ENCODE measurements at places on chromosomes 5 and 9. TPM values are rescaled to one million over a fixed set of nuclear protein-coding genes. Genes with fewer than 3 reads are reported as not detected.

- DNase-seq: no peak
These were observed 96.7 kb downstream of the NRG2 start for GRCh38 chr5:139946440-139946839.

GRCh38 chr5:158384535-158385481 is 525.9 kb upstream of the CLINT1 start:
- no peak for DNase-seq

Gene VCAN
- total RNA-seq: 710 TPM

GRCh38 chr5:95646569-95647431 is at the start of gene RFESD:
RFESD (plus strand) TSS chr5:95646777; CDS start chr5:95652272, 5,495 bp downstream.
- peak; percentile 98 for DNase-seq

Gene SNCAIP
- total RNA-seq: 2.6 TPM

Gene PCDHGA1
- 0.10 TPM for total RNA-seq

GRCh38 chr9:127903557-127904475 is 4.4 kb upstream of the ST6GALNAC6 start:
- DNase-seq: peak; percentile 82

DNA sequence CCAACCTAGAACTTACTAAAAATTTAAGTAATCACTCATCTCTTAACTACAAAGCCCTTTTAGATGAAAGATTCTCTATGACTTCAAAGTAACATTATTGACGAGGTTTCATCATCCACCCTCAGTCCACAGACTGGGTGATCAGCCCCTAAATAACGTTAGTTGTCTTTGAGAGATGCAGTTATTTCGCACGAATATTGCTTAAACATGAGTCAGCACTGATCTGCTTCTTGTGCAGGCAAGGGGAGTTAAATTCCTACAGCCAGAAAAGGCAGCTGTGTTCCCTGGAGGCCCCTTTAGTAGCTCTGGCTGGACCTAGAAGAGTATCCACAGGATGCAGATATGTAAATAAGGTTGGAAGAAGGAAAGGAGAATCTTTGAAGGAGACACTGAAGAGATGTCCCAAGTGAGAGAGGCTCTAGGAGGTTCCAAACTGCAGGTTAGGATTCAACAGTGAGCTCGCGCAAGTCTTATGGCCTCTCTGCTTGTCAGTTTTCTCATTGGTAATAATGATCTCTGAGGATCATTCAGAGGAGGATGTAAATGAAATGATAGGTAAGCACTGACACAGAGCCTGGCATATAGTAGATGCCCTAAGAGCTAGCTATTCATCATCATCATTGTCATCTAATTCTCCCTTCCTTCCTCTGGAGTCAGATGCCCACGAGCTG is 122.2 kb upstream of the MAN2A1 start:
- no peak for DNase-seq

DNA sequence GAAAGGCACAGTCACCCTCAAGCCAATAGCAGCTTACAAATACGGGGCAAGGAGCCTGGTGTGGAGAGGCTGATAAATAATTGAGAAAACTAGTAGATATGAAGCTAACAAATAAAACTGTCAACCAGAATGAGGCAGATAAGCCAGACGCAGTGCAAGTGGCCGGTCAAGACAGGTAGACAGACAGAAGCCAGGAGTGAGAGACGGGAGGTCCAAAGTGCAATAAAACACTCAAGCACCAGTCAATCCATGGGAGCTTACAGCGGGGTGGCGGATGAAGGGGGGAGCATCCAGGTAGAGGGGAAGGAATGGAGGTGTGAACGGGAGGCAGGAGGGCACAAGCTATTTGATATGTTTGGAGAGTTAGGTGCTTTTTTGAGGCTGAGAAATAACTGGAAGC is 193.1 kb downstream of the FOXD4L6 start:
- no peak for DNase-seq

- DNase-seq: no peak
These were observed 477.5 kb upstream of the NMUR2 start for GRCh38 chr5:152882621-152883020.

DNA sequence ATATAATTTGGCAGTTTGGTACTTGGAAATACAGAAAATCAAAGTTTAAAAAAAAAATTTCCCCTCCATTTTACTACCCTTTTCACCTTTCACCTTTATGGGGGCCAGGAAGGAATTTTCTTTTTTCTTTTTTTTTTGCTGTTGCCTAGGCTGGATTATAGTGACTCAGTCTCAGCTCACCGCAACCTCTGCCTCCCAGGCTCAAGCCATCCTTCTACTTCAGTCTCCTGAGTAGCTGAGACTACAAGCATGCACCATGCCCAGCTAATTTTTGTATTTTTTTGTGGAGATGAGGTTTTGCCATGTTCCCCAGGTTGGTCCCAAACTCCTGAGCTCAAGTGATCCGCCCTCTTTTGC is 9.1 kb downstream of the CHMP5 start:
- no peak for DNase-seq

- DNase-seq: no peak
These were observed 188.8 kb downstream of the MEF2C start for GRCh38 chr5:88694023-88694679.

DNA sequence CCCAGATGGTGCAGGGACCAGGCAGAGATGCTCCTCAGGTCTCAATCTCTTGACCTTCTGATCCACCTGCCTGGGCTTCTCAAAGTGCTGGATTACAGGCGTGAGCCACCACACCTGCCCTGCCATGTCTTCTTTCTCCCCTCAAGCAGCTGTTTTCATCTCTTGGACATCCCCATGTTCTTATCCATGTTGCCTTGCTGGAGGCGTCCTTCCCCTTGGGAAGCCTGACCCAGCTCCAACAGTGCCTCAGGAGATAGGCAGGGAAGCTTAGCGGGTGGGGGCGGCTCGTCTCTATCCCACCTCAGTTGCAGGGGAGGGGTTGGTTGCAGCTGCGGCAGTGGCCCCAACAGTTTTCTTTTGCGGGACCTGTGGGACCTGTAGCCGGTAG is 24.7 kb upstream of the SPATA31E1 start:
- no peak for DNase-seq

DNA sequence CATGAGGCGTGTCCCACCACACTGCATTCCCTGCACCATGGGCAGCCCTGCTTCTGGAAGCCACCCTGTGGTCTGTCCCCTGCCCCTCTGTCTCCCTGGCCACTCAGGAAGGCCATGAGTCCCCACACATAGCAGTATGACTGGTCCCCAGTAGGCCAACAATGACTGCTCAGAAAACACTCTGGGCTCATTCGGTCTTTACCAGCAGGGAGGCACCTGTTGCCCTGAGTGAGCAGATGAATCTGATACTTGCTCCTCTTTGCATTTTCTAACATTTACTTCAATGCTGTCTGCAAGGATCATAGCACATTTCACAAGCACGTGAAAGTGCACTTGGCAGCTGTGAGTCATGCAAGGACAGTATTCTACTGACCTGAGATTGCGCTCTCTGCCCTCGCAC is 365.4 kb upstream of the IRX1 start:
- no peak for DNase-seq

- no peak for DNase-seq
These were observed 526.5 kb downstream of the KIF4B start for GRCh38 chr5:155540000-155540595.

DNA sequence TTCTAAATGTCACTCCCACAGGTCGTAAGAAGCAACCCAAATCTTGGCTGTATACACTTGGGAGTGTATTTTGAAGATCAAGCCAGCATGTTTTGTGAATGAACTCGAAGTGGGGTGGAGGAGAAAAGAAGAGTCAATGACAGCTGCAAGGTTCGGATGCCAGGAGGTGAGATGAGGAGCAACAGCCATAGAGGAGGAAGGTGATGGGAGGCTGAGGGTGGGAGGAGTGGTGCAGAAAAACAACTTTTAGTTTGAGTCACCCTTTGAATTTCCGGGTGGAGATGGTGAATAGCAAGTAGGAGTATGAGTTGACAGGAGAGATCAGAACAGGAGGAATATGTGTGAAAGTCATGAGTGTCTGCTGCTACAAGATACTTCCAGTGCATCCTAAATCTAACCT is 153.6 kb downstream of the DIRAS2 start:
- DNase-seq: no peak

DNA sequence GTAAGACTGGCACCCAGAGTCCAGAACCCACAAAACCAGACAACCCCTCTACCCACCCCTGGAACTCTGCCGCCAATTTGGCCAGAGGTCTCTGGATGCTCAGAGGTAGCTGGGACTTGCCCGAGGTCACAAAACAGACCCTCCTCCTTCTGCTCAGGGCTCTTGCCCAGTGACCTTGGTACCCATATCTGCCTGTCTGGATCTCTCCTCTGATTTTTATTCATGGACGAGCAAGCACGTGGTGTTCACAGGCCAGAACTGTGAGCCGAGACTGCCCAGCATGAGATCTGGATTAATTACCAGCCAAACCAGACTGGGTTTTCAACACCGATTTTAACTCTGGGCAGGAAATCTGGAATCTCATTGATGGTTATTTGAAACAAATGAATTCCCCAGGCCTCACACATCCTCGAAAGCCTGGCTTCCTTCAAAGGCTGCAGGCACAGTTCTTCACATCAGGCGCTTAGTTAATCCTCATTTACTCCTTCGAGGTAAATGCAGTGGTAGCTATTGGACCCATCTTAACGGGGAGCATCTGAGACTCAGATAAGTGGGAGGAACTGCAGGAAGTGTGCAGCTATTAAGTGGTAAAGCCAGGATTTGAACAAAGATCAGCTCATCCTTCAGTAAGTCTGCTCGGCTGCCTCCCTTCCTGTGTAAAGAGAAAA is 21.4 kb downstream of the COL27A1 start:
- DNase-seq: peak; percentile 57

GRCh38 chr5:171115519-171115918 is 193.5 kb upstream of the TLX3 start:
- no peak for DNase-seq

DNA sequence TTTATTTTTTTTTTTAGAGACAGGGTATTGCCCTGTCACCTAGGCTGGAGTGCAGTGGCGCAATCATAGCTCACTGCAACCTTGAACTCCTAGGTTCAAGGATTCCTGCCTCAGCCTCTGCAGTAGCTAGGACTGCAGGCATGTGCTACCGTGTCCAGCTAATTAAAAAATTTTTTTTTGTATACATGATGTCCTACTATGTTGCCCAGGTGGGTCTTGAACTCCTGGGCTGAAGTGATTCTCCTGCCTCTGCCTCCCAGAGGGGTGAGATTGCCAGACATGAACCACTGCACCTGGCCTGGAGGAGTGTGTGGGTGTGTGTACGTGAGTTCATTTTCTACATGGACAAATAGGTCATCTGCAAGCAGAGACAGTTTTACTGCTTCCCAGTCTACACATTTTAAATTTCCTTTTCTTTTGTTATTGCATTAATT is 33.8 kb downstream of the JMY start:
- no peak for DNase-seq

Gene PCDHB11
- 2.4 TPM for total RNA-seq

Gene RMRP
- 11,782 TPM for total RNA-seq

Gene MARCOL
- not detected for total RNA-seq

DNA sequence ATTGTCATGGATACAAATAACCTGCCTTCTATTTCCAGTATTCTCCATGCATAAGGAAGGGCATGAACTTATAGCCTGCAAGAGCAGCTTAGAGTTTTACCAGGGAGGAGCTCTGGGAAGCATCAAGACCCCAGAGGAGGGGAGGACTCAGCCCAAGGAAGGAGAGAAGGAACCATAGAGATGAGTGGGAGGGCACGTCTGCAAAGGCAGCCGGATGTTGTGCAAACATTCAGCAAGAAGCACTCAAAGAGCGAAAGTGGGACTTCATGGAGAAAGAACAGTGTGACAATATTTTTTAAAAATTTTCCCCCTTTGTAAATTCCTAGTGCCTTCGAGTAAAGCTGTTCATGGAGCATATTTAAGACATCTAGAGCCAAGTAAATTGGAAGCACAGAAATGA is 270.1 kb upstream of the PTGER4 start:
- DNase-seq: no peak

GRCh38 chr5:31122998-31123951 is 70.2 kb upstream of the CDH6 start:
- DNase-seq: no peak

Gene EDIL3
- 604 TPM for total RNA-seq

- no peak for DNase-seq
These were observed 3.5 kb upstream of the CNTFR start for GRCh38 chr9:34592895-34593601.

DNA sequence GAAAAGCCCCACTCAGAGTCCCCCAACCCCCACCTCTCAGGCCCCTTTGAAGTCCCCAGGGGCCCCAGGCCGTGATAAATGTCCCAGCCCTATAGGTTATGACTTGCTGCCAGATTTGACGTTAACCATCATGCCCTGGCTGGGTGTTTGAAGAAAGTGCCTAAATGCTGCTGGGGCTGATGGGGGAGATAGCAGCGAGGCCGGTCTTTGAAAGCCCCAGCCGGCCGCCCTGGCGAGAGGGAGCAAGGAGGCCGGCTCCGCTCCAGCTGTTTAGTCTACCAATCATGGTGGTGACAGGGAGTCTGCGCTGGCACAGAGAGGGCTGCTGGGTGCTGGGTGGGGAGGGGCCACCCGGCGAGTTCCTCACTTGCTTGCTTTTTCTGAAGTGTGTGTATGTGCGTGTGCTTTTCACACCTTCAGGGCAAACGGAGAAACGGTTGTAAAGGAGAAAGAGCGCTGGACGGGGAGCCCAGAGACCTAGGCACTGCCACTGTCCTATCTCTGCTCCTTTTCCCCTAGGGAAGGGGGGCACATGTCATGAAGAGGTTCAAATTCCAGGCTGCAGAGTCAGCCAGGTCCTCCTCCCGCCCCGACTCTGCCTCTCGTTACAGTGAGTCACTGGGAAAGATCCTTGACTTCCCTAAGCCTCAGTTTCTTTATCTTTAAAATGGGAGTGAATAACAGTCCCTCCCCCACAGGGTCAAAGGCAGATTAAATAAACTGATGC is 126.1 kb upstream of the HAND1 start:
- DNase-seq: no peak

GRCh38 chr9:76651119-76651705 is 113.0 kb upstream of the PCA3 start:
- DNase-seq: no peak

Gene LTC4S
- 1.7 TPM for total RNA-seq

DNA sequence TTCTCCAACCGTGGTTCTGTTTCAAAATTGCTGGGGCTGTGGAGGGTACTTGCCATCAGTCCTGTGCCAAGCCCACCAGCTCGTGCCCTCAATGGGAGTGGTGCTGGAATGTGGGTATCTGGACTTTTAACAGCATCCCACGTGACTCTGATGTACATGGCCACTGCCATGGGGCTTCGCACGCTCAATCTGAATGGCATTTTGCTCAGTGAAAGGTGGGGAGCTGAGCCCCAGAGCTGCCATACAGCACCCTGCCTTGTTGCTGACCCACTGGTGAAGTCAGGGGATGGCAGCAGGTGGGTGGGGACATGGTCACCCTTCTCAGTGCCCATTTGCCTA is 16.6 kb upstream of the SYNPO start:
- no peak for DNase-seq
